IPS-NIHi11 (cell line): ENCODE measurements at places on chromosomes 2 and 18.
A peak's percentile ranks its signal among the peaks of the same experiment; 100 is the strongest.

- DNase-seq: no peak
Observed at GRCh38 chr18:48036226-48036625, 105.8 kb upstream of the SMAD2 start.

GRCh38 chr2:120760446-120761135 lies 24.9 kb downstream of the GLI2 start:
- DNase-seq: no peak

DNA sequence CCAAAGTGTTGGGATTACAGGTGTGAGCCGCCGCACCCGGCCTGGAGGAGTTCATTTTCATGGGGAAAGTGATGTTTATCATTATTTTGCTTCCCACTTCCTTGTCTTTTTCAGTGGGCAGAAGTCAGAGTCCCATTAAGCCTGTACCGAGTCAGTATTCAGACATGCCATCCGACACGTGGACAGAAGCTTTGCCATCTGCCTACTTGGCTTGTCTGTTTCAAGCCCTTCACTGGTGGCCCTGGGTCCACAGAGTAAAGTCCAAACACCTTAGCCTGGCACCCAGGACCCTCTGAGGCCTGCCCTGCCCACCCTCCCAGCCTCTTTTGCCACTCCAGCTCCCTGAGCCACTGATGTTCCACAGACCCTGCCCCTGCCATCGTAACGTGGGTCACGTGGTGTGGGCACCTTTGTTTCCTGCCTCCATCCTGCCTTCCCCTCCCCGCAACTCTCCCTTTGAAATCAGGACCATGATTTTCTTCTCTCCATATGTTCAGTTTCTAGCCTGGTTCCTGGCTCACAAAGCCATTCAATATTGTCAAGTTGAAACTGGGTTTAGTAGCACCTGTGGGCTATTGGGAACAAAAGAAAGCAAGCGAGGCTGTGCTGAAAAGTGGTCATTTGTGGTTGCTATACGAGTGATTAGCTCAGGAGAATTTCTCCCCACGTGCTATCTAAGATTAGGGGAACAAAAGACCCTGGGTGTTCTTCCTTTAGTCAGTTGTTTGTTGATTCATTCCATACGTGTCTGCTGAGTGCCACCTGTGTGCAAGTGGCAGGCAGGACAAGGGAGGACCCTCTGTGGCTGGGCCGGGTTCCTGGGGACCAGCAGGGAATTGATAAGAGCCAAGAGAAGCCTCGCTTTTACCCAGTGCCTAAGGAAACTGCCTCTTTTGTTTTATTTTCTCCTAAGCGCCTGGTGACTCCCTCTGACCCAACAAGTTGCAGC lies 5.1 kb upstream of the ODC1 start:
- DNase-seq: no peak

DNA sequence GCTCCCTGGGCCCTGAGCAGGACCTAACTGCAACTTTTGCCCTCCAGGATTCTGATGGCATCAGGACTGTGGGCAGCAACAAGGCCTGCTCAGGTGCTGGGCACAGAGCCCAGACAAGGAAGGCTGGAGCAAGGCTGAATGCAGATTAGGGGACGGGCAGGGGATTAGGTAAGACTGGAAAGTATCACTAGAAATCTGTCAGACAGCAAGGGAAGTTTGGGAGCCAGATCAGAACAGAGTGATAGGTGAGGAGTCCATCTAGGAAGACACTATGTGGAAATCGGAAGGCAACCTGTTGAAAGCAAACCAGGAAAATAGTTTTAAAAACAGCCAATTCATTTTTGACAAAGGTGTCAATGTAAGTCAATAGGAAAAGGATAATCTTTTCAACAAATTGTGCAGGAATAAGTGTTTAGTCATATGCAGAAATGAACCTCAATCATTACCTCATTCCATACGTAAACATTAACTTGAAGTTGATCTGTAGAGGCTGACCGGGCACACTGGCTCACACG lies 56.4 kb upstream of the STPG4 start:
- no peak for DNase-seq

DNA sequence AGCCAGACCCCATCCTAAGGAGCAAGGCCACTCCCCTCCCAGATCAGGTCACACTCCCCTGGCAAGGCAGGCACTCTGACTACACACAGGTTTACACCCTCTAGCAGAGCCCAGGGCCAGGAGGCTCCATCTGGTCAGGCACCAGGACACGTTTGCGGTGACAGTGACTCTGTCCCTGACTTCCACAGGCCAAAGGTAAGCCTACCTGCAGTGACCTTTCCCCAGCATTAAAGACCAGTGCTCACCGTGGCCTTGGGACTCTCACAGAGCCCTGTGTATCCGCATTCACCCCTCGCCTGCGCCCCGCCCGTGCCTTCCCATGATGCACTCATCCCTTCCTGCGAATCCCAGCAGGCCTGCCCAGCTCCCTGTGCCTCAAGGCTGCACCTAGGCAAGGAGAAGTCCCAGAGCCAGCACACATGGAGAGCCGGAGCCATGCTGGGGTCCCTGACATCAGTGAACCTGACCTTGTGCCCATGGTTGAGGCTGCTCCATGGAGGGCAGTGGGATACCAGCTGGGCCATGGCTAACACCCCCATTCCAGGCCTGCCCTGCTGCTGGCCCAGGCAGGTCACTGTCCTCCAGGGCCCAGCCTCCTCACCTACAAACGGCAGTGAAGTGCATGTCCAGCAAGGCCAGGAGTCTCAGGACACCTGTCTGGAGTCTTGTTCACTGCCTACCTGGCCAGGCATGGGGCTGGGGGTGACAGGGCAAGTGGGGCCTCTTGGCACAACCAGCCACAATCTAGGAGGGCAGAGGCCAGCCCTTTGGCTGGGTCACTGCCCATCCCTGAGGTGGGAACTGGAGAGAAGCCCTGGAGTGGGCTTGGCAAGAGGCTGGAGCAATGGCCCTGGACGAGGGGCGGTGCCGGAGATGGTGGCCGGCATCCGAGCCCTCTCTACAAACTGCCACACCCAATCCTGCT lies 3.0 kb downstream of the NEURL3 start:
- no peak for DNase-seq

- no peak for DNase-seq
Observed at GRCh38 chr2:232772531-232772930, 3.8 kb downstream of the KCNJ13 start.

DNA sequence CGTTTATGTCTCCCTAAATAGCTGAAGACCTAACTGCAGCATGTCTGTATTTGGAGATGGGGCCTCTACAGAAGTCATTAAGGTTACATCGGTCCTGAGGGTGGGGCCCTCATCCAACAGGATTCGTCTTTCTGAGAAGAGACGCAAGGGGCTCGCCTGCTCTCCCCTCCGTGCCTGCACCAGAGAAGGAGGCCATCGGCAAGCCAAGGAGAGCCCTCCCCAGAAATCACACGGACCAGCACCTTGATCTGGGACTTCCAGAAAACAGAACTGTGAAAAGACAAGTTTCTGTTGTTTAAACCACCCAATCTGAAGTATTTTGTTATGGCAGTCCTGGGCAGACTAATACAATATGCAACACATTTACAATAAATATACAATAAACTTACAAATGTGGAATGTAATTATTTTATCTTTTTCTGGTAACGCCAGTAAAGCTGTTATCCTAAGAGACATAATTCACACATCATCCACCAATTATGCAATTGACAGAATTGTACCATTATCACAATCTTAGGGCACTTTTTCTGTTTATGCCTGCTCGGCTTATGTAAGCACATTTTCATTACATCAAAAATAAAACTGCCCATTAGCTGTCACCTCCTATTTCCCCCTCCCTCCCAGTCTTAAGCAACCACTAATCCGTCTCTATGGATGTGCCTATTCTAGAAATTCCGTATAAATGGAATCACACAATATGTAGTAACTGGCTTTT lies 6.1 kb downstream of the HSBP1L1 start:
- DNase-seq: no peak

DNA sequence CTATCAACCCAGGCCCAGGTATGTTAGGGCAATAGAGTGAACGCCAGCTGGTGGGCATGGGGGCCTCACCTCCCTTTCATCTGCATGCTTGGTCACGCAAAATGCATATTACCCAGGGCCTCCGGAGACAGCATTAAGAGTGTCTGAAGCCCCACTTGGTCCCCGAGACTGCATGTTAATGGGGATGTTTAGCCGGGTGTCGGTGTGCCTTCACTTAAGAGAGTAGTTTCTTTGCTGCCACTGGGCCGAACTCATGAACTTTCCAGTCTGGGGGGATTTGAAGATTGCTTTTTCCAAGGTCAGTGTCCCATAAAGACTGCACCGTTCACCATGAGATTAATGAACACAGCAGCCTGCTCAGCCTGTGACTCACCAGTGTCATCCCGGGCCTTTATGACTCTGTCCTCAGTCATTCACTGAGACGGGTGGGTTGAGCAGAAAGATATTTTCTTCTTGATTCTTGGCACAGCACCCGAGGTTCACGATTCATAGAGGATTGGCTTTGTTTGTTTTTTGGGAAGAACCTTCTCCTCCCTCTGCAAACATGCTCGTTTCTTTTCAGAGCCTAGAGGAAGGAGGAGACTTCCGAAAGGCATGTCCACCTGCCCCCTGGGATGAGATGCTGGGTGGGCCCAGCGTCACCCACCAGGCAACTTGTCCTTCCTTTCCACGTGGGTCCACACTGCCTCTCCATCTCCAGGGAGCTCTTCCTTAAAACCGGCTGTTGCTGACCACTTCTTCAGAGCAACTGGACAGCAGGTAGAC lies 199.1 kb downstream of the GLI2 start:
- no peak for DNase-seq

- DNase-seq: no peak
Observed at GRCh38 chr2:120546048-120546864, 189.4 kb upstream of the GLI2 start.

GRCh38 chr18:75752740-75753263 lies 325.3 kb upstream of the SMIM21 start:
- DNase-seq: no peak

- no peak for DNase-seq
Observed at GRCh38 chr2:119233326-119234020, 9.8 kb downstream of the STEAP3 start.

GRCh38 chr18:56803051-56803450 lies 151.9 kb downstream of the WDR7 start:
- DNase-seq: no peak

DNA sequence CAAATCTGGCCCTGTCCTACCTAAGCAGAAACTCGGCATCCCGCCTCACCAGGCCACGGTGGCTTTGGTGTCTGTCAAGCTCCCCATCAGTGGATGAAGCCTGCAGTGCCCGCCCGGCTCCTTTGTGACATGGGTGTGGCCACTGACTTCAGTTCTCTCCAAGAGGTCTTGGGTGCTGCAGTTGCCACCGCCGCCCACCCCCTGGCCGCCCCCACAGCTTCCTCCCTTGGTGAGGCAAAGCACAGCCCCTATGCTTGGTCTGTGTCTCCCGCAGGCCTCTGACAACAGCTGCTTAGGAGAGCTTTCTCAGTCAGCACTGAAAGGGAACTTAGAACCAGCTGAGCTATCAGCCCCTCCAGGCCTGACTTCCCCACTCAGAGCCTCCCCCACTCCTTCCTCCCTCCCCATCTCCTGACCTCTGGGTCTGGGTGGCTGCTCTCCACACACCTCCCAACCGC lies 22.9 kb upstream of the GPR55 start:
- no peak for DNase-seq

- DNase-seq: no peak
Observed at GRCh38 chr2:20526708-20527107, 79.8 kb downstream of the RHOB start.

GRCh38 chr2:120701499-120701898 lies 34.2 kb upstream of the GLI2 start:
- DNase-seq: no peak

- no peak for DNase-seq
Observed at GRCh38 chr18:25805323-25805722, 285.1 kb downstream of the SS18 start.

- DNase-seq: peak; percentile 66
Observed at GRCh38 chr2:127106457-127106990, 430 bp downstream of the BIN1 start.

- no peak for DNase-seq
Observed at GRCh38 chr18:13253786-13254688, 35.5 kb downstream of the LDLRAD4 start.
